ENCODE measurements at places on chromosomes 3 and 15. TPM values are rescaled to one million over a fixed set of nuclear protein-coding genes. Genes with fewer than 3 reads are reported as not detected.

KNL1 gene
- 0.78 TPM for total RNA-seq

DNA sequence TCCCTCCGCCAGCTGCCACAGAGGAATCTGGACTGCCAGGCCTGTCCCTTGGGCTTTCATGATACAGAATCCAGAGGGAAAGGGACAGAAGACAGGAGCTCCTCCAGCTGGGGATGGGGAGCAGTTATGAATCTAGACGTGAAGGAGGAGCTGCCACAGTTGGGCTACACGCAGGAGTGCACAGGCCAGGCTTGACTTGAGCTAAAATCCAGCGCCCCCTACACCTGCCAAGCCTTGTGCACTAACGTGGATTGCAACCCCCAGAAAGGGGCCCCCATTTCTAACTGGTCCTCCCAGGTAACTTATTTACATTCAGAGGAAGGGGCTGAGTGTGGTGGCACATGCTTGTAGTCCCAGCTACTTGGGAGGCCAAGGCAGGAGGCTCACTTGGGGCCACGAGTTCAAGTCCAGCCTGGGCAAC, 14.3 kb downstream of the KLHL6 start:
- no peak for DNase-seq

- no peak for DNase-seq
Observed at GRCh38 chr3:13191016-13191415, 117.8 kb upstream of the IQSEC1 start.

DNA sequence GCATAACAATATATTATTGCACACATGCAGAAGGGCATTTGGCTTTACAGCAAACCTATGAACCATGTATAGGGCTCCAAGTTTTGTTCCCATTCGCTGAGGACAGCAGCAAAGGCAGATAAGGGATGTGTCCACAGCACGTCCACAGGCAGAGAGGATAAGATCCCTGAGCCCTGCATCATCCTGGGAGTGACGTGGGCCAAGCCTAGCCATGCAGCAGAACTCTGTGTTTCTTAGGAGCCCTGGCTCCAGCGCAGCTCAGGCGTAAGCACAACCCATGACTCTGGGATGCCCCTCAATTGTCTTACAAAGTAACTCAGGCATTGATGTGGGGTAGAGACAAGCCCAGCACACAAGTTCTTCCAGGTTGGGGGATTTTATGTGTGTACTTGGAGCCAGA, 194.3 kb upstream of the CTDSPL start:
- DNase-seq: no peak

- no peak for DNase-seq
Observed at GRCh38 chr15:52016316-52016715, 2.7 kb upstream of the MAPK6 start.

DNA sequence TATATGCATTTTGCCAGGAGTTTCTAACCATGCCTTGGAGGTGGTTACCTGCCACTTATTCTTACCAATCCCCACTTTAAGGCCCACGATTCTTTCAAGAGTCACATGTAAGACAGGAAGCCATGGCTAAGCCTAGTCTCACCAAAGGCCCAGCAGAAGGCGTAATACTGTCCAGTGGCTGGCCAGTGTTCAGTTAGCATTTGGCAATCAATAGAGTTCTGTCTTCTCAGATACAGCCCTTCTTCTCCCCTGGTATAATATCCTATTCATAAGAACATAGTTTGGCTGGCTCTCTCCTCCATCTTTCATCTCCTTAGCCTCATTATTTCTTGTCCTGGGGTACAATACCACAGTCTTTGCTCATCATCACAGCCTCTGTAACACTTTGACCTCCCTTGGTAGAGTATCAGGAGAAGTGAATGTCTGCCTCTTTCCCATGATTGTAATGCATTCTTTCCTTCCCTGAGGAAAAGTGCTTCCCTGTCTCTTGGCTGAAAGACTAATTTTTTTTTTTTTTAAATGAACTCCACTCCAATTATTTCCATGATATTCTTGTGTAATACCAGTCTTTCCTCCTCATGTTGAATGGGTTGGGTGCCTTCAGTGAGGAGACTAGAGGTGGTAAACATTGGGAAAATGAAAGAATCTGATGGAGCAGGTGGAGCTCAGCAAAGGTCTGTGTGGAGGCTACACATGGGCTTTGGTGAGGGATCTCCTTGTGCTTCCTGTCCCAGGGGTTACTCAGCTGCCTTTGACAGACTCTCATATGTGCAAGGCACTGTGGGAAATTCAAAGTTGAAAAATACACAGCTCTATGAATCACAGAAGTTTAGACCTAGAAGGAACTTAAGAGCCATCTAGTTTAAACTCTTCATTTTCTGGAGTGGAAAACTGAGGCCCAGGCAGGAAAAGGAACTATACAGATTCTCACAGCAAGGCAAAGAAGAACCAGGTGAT, 218.2 kb downstream of the P3H2 start:
- no peak for DNase-seq
